Mammary epithelial cell (primary cell): ENCODE measurements at places on chromosomes 6 and 20.
A peak's percentile ranks its signal among the peaks of the same experiment; 100 is the strongest.

DNA sequence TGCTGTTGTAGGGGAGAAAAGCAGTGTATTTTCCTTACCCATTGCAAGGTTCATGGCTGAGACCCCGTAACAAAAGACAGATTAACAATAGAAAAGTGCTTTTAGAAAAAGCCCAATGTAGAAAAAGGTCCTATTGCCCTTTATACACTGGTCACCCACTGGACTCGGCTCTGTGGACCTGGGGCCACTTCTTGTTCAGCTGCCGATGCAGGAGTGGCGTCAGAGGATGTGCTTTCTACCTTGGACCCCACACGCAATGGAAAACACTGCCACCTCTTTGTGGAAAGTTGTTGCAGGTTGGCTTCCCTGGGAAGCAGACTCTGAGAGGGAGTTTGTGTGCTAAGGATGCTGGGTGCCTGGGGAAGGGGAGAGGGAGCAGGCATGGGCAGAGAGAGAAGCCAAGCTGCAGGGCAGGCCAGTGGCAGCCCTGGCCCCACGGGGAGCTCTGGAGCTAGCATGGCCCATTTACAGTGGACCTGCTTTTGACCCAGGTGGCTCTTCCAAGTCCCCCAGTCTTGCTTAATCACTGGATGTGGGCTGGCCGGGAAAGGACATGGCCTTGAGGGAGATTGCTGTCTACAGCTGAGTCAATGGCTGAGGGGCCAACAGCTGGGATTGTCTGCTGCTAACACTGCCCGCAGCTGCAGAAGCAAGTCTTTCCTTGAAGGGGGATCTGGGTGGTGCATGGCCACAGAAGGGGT, 142.9 kb downstream of the CDC5L start:
- no peak for DNase-seq

DNA sequence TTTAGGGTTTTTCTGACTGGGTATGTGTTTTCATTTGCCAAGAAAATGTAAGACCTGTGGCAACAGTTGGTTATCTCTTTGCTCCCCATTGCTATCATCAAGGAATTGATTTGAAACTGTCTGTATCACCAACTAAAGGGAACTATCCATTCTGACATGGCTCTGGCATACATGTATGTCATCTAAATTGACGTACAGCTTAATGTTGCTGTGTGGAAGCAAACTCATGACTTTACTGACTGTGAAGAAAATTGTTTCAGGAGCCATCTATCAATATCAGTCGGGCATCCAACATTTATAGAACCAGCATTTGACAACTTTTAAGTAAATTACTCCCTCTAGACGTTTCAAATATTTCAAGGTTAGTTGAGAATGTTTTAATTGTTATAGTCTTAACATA, 555.8 kb upstream of the EPHA7 start:
- DNase-seq = no peak

- DNase-seq = no peak
Measured at GRCh38 chr6:123042401-123042800, 46.4 kb downstream of the CLVS2 start.

- DNase-seq = no peak
Measured at GRCh38 chr6:3133515-3133914, 15.0 kb downstream of the BPHL start.

GRCh38 chr6:137407816-137408215, 86.4 kb downstream of the OLIG3 start:
- no peak for DNase-seq

DNA sequence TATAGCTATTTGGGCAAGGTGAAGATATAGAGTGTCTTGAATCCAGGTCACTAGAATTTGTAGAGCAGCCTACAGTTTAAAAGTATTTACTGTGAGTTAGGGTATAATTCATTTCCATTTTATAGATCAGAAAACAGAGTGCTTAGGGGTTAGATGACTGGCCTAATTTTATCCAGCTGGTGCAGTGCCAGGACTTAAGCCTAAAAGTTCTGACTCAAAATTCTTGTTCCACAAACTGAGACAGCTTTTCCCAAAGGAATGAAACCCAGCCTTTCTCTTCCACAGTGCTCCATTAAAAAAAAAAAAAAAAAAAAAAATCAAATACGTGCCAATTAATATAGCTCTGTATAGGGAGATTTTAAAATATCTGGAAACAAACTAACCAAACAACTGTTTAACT, 441.0 kb upstream of the MARCKS start:
- DNase-seq = no peak

- DNase-seq = no peak
Measured at GRCh38 chr6:43478008-43478372, 620 bp downstream of the TJAP1 start.

DNA sequence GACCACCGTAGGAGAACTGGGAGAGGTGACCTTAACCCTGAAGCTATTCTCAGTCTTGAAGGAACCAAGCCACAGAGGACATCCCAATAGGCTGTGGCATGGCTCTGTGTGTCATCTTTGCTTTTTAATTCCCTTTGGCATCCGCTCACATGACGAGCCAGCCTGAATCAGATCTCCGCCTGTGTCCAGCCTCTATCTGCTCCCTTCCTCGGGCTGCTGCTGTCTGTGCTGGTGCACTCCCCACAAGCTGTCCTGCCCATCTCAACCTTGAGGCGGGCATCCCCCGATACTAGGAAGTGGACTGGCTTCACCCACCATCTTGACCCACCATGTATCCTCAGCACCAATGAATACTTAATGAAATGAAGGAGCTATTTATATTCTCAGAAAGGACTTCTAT, 111.9 kb downstream of the SLC23A2 start:
- no peak for DNase-seq

DNA sequence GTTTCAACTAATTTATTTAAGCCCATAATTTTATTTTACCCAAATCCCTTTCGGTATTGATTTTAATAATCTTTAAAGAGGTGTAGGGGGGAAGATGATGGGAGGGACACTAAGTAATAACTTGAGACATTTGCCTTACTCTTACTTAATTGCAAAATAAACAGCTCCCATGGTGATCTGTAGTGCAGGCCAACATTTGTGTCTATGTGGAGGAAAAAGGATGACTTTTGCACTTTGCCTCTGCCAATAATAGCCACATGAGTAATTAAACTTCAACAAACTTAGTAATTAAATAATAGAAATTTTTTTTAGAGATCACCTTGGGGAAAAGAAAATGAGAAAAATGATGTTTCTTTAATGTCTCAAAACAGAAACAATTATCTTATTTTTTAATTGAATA, 29.9 kb upstream of the CD2AP start:
- no peak for DNase-seq

DNA sequence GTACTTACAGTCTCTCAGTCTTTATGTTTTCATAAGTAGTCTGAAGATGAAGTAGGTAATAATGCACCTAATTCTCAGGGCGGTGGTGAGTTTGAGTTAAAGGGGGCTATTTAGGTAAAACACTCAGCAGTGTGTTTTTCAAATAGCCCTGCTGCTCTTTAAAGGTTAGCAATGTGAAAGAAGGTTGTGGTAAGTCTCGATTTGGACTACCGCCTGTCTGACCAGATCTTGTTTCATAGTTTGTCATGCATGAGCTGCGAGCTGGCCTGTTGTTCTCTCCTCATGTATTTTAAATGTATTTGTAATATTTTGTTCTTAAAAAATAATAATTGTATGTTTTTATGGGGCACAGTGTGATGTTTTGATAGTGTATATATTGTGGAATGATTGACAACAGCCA, 340.2 kb downstream of the DHX35 start:
- DNase-seq = no peak

GRCh38 chr20:22464312-22465003, 119.9 kb downstream of the FOXA2 start:
- no peak for DNase-seq

GRCh38 chr6:43575105-43575771, 600 bp downstream of the XPO5 start:
- DNase-seq = no peak

- no peak for DNase-seq
Measured at GRCh38 chr6:114258376-114258775, 84.4 kb downstream of the HS3ST5 start.

DNA sequence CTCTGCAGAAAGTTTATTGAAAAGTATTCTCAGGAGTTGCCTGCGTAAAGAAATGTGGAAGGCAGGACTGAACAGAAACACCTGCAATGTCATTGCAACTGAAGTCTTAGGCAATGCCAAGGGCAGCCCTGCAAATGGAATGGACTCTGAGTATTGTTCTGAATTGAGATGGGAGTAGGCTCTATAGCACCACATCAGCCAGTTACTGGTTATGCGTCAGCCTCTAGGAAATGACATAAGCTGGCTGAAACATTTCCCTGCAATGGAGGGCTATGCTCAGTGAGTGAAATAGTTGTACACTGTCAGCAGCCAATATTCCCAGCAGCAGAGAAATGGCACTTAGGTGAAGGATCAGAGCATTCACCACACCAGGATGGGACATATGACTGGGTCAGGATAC, 13.8 kb upstream of the GJE1 start:
- DNase-seq = no peak

DNA sequence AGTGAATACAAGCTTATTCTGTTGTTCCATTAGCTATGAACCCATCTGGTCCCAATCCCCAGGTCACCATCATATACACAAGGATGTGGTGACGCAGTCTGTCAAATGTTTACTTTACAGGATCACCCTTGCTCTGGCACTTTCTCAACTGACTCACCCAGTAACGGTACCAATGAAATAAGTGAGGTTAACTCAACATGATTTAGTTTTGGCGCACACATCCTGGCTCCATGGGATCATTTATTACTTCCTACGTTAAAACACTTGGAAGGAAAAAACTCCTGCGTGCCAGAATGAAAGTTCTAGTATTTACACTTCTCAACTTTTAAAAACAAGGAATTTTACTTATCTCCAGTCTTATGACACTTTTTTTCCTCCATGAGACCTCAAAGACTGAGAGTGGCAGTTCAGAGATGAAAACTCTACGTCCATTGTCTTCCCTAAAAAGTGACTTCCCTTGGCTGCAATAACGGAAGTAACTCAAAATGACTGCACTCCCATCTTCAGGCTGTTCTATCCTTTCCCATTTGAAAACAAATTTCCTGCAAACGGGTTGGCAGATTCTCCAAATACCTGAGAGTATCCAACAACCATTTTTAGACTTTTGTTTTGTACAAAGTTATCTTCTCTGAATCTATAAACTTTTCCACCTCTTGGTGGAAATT, 15.9 kb downstream of the AGPAT4 start:
- no peak for DNase-seq

DNA sequence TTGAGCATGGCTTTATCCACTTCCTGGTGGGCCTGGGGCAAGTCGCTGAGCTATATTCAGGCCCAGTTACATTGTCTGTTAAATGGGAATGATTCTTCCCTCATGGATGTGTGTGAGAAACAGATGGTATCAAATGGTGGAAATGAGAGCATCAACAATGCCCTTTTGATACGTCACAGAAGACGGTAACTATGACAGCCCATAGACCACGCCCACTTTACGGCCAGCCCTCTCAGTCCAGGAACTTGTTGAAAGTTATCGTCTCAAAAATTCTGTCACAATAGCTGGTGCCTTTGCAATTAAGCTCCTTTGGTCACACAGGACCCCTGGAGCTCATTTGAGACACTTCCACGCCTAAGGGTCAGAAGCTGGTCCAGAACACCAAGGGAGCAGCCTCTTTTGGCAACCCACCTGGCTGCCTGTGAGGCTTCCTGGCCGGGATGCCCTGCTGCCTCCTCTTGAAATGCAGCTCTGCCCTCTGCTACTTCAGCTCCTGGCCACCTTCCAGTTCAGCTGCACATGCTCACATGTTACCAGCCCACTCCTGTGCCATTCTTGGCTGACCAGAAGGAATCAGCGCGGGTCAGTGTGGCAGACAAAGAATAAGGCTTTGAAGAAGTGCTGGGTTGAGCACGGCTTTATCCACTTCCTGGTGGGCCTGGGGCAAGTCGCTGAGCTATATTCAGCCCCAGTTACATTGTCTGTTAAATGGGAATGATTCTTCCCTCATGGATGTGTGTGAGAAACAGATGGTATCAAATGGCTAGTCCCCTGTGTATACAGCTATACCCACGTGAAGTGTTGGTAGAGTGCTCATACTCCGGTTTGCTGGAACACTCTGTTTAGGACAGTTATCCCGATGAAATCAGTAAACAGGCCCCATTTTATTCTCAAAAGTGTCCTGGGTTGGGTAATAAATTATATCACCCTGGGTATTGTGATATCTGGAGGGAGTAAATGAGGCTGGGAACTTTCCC, 199.2 kb upstream of the SUPT3H start:
- no peak for DNase-seq

DNA sequence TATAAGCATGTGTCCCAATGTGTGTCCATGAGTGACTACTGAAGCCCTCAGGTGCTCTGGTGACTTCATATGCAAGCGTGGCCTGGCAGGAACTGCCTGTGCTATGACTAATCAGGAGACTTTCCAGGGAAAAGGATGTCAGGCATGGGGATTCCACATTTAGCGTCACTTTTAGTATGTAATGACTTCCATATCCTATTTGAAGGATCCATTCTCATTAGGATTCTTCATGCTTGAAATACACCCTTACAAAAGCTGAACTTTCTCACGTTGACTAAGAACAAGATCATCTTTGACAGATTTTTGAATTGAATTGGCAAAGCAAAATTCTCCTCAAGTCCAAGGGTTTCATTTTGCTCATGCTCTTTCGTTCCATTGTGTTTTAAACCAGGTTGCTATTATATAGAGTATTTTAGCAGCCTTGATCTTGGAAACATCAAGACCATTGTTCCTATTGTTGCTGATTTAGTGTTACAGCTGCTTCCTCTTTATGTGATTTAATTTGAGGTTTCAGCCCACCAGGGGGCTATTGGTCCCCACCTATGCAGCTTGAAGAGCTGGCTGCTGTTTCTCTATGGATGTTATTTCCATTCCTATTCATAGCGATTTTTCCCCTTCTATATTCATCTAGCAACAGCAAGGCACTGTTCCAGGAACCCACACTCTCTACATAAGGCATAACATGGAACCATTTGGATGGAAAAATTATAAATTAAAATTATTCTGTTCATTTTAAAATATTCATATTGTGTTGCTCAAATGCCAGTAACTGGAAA, 418.6 kb downstream of the CDKAL1 start:
- DNase-seq = peak; percentile 87

DNA sequence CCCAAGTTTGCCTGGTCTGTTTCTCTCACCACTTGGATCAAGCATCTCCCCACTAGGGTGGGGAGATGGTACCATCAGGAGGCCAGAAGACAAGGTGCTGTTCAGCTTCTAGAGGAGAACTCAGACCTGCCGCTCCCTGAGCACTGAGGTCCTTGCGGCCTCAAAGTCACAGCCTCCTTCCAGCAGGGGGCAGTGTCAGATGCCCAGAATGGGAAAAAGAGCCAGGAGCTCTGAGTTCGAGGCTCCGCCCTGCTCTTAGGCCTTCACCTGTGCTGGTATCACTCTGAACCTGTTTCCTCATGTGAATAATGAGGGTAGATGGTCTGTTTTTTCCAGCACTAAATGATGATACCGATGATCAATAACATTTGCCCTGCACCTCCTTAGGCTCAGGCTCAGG, 68.7 kb downstream of the TOX2 start:
- DNase-seq = no peak
